ENCODE measurements at places on chromosomes 2 and 18.

DNA sequence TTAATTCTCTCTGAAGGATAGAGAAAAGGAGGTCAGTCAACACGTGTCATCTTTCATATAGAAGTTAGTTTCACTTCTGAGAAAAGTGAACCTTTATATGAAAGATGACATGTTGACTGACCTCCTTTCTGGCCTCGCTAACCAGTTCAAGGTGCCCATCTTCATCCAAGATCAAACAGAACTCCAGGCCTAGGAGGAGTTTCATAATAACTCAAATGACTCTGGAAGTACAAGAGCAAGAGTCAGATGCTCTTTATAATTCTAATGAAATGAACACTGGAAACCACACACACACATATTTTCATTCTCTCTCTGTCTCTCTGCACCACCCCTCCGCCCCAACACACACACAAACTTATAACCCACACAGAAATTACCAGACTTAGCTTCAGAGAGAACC, 16.3 kb downstream of the ANKRD44 start:
- DNase-seq = no peak

GRCh38 chr18:33957707-33958106, 267.0 kb downstream of the NOL4 start:
- no peak for DNase-seq

DNA sequence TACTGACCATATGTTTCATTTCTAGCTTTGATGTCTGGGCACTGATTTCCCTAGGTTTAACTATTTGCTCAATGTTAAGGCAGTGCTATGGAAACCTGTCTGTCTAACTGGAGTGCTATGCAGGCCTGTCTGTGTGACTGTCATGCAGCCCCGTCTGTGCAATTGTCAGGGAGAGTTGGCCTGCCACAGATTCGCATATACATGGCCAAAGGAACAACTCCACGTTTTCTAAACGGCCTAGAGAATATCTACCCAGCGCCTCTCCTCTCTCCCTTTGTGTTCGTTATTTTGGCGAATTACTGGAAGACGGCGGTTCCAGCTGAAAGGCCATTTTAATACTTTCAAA, 59.6 kb upstream of the PSME4 start:
- DNase-seq = no peak

DNA sequence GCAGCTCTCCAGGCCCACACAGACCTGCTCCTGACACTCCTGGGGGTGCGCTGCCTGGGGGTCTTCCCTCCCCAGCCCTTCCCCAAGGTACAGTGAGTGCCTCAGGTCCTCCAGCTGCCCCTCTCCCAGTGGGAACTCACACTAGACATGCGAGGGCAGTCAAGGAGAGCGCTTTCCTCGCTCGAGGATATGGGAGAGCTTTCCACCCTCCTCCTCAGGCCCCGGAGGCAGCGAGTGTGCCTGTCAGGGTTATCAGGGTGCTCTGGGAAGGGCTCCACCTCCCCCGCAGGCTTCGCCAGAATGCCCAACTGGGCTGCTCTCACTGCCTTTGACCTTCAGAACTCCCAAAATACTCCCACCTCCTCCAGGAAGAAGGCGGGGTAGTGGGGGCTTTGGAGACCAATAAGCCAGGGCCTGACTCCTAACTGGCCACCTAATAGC, 85.7 kb upstream of the LAPTM4A start:
- DNase-seq = no peak

- DNase-seq = no peak
These were observed 487.6 kb downstream of the THSD7B start for GRCh38 chr2:137252934-137253333.

- DNase-seq = peak; percentile 67
These were observed 28.7 kb downstream of the SRSF7 start for GRCh38 chr2:38722271-38723061.

DNA sequence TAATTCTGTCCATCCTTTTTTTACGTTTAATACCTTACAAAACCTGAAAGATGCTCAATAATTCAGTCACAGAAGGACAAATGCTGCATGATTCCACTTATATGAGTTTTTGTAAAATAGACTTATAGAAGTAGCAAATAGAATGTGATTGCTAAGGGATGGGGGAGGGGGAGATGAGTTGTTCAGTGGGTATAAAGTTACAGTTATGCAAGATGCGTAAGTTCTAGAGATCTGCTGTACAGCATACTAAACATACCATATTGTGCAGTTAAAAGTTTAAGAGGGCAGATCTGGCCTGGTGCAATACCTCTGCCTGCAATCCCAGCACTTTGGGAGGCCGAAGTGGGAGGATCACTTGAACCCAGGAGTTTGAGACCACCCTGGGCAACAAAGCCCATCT, 78.8 kb downstream of the TET3 start:
- DNase-seq = no peak

DNA sequence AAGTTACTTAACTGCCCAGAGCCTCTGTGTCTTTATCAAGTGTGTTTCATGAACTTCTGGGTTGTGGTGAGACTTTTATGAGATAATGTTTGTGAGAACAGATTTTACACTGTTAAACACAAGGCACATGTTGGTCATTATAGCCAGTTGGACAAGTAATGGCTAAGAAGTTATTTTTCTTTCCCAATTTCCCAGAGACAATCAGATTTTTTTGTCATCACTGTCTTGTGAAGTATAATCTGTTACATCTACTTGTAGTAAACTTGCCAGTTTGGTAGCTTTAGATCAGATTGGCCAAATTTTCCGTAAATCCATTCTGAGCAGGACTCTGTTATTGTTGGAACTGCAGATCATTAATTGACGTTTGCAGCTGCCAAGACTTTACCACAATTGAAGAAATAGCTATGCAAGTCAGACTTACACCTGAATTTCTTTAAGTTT, 838.8 kb downstream of the SLC4A3 start:
- DNase-seq = no peak

DNA sequence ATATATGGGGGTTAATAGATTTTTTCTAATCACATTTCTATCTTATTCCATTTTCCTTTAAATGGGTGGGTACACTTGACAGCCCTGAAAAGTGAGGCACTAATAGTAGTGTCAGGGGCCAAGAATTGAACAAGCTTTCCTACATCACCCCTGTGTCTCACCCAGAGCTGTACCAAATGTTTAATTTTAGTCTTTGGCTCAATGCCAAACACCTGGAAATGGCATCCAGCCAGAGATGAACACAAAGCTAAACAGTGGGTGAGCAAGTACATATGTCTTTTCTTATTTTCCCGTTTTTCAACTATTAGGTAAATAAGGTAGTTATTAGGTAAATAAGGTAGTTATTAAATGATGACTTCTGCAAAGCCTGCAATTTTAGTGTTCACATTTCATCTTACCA, 276.3 kb upstream of the ERBB4 start:
- DNase-seq = no peak

- DNase-seq = no peak
These were observed 61.4 kb downstream of the CYRIA start for GRCh38 chr2:16604236-16604635.

GRCh38 chr2:135047300-135047699, at the start of gene MAP3K19:
TSS of gene MAP3K19 (minus strand) at chr2:135047447. CDS start at chr2:135024647, 22,800 bp downstream.
- no peak for DNase-seq

DNA sequence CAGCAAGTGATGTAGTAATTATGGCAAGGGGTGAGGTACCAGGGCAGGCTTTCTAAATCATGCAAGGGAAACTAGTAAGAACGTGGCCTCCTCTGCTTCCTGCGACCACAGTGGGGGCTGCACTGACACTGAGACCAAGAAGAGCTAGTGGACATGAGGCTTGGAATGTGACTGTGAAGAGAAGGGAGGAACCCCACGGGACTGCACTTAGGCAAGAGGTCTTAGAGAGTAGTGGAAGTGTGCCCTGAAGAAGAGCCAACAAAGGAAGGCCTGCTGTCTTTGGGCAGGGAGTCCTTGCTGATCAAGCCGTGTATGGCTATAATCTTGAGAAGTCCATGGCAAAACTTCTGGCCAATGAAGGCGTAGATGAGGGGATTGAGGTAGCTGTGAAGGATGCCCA, 8.9 kb upstream of the RUFY4 start:
- DNase-seq = no peak

DNA sequence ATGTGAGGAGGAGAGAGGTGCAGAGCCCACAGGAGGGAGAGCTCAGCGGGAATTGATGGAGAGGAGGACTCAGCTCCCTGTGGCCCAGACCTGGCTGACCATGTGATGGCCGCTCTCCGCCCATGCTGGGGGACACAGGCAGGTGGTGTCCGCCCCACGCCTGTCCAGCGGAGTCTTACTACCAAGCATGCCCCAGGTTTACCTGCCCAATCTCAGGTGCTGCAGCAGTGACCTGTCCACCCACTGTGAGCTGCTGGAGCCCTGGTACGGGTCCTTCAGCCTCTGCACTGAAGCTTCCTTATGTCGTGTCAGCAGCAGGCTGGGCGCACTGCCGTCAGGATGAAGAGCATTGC, 170.8 kb downstream of the RTP5 start:
- no peak for DNase-seq

DNA sequence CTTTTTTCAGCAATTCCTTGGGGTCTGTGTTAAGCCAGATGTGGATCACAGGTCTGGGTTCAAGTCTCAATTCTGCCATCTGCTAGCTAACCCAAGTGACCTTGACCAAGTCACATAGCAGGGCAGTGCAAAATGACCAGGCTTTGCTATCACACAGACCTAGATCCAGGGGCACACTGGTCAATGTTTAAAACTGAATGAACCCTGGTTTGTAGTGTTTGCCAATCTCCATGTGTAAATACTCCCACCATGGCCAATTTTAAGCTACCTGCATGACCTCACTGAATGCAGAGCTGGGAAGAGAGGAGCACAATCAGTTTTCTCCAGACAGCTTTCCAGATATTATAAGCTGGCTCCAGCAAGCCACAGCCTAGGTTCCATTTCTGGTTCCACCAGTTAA, 142.9 kb downstream of the CHST9 start:
- no peak for DNase-seq

DNA sequence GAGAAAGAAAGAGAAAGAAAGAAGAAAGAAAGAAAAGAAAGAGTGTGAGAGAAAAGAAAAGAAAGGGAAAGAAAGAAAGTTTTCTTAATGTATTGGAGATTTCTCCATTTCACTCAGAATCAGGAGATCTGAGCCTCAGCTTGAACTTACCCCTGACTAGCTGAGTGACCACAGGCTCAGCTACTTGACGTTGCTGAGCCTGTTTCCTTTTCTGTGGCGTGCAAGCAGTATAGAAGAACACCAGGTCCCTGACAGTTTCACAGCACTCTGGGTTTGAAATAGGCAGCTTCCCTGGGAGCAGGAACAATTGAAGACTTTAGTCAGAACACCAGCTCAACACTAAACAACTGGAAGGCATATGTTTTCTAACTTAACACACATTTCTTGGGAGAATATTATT, 44.7 kb downstream of the MARCO start:
- DNase-seq = no peak

DNA sequence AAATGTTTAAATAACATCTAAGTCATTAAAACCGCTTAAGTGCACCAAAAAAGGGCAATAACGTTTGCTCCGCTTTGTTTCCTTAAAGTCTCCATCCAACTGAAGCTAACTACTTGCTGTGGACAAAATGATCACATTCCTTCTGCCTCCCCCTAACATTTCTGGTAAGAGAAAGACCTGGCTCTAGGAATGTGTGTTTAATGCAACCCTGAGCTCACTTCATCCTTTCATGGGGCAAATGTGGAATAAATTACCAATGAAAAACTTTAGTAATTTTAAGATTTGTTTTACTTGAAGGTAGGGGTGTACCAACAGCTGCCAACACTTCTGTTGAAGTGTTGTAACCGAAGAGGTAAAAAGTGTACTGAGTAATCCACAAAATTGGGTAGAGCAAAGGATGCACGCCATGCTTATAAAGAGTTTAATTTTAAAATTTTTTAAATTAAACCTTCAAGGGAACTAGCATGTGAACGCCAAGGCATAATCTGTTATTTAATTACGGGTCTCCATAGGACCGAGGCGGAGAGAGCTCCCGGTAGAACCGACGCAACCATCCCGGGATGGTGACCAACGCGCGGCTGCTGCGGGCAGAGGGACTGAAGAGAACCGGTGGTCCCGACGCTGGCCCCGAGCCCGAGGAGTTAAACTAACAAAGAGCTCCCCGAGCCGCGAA, 1.1 kb downstream of the HNRNPLL start:
- DNase-seq = peak; percentile 19

GRCh38 chr2:133819906-133820305, 251.6 kb upstream of the NCKAP5 start:
- peak; percentile 39 for DNase-seq

GRCh38 chr2:169478745-169479256, 493 bp upstream of the BBS5 start:
- no peak for DNase-seq

GRCh38 chr2:176493909-176494308, 224.7 kb downstream of the MTX2 start:
- no peak for DNase-seq

DNA sequence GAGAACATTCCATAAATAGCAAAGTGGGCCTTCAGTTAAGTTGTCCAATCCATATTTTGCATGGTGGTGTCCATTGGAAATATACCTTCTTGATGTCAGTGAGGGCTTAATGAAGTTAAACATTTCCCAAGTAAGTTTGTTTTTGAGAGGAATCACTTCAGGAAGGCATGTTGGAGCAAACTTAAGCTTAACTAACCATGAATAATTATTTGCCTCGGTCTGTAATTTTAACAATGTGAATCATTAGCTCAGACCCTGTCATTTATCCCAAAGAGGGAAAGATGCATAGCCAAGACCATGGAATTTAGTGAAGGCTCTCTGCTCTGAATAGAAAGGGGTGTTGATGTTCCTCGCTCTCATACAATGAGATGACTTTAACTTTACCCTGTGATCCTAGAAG, 47.4 kb downstream of the SPATS2L start:
- no peak for DNase-seq

DNA sequence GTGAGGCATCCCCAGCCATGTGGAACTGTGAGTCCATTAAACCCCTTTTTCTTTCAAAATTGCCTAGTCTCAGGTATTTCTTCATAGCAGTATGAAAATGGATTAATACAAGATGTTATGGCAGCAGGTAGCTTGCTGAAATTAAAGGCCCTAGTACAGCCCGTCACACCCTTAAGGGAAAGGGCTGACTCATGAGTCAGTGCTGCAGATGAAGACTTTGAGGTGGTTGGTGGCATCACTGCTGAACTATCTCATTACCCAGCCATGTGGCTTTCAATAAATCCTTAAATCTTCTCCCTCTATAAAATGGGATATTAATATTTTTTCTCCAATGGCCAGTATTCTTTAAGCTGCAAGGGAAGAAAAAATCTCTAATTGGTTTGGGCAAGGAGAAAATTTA, 226.1 kb upstream of the CCDC68 start:
- no peak for DNase-seq

DNA sequence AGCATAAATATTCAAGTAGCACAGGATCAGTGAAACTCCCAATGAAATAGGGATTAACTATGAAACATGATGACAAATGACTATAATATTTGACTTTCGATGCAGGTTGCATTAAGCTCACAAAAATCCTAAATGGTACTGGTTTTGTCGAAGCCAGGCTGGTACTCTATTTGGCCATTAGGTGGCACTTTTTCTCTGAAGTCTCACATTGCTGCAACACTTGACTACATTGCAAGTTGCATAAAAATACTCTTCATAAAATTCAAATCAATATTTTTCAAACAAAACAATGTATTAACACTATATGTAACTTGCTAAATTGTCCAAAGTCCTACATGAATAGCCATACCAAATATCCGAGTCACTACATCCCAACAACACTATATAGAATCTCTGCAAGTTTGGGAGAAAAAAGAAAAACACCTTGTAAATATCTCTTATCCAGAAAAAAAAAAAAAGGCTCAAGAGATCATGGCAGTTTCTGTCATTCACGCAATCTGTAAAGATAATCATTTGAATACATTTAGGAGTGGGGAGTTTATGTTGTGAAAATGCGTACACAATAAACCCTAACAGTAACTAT, 9.5 kb downstream of the RTTN start:
- DNase-seq = no peak
